Temporal lobe (tissue), 4 donors: ENCODE measurements at places on chromosomes 1 and 21. TPM values are rescaled to one million over a fixed set of nuclear protein-coding genes. Genes with fewer than 3 reads are reported as not detected.

Gene ELOA
- total RNA-seq: 20.7 TPM

Gene CFAP141
- total RNA-seq: not detected

Gene HCRTR1
- total RNA-seq: 3.2 TPM

Gene RGSL1
- not detected for total RNA-seq

Gene ZNF672
- total RNA-seq: 11.1 TPM

Gene IFI44
- total RNA-seq: 41.8 TPM

Gene PLPP3
- total RNA-seq: 36.4 TPM

Gene SMCP
- total RNA-seq: not detected

Gene CD1E
- total RNA-seq: not detected

Gene TAF13
- total RNA-seq: 42.5 TPM

Gene ACTN2
- 43.5 TPM for total RNA-seq

Gene GNG12
- 19.2 TPM for total RNA-seq

Gene SLAMF9
- total RNA-seq: not detected

Gene GLUL
- 185 TPM for total RNA-seq

Gene SPRR5
- not detected for total RNA-seq

Gene PLA2G2C
- not detected for total RNA-seq

Gene SERPINC1
- not detected for total RNA-seq

Gene RGS13
- not detected for total RNA-seq

Gene SYCP1
- not detected for total RNA-seq
